ENCODE measurements at places on chromosomes 1 and 21.

DNA sequence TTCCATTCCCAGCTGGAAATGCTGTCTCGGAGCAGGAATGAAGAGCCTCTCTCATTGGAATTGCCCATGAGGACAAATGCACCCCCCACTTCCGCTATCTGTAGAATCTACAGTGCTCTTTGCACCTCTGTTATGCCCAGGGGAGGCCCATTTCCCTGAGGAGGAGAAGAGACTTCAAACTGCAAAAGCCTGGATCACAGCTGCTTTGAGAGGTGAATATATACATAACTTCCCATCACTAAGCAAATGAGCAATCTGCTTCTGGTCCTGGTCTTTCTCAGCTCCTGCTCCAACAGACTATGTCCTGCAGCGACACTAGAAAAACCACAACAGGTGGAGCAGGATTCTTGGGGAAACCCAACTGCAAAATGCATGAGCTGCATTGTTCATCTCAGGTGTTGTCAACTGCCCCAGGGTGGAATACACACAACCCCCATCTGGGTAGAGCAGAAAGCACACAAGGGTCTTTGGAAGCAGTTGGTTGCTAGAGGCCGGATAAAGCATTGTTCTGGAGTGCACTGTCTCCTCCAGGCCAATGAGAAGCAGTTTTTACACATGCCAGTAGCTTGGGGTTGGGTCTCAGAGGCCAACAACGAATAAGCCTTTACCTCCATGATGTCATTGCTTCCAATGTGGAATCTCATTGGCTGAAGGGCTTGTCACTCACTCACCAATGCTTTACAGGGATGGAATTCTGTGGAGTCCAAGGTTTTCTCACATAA lies 67.7 kb upstream of the RAB4A start:
- H3K27me3 ChIP-seq = no peaks in the 10 kb centered on the region
- H3K27ac ChIP-seq = peak overlapping the region; percentile 84
- peaks cover 31% of the 10 kb centered on the region for H3K4me1 ChIP-seq
- DNase-seq = no peak
- H3K36me3 ChIP-seq = no peaks in the 10 kb centered on the region

DNA sequence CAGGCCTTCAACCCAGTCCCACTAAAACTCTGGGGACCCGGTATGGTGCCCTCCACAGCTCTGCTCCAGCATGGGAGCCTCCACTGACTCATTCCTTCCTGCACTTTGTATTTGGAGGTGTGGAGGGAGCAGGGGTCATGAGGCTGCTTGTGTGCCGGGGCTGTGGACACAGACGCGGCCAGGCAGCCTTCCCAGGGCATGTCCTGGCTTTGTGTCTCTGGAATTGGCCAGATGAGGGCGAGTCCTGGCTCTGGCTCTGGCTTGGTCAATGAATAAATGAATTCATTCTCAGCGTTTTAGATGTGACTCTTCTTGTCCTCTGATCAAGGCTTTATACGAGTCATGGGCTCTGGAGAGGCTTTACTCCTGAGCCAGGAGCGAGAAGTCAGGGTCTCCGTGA lies 19.1 kb downstream of the AJAP1 start:
- no peak overlapping the region for H3K27ac ChIP-seq
- H3K4me1 ChIP-seq = no peaks in the 10 kb centered on the region
- no peak for DNase-seq
- no peaks in the 10 kb centered on the region for H3K27me3 ChIP-seq
- H3K36me3 ChIP-seq = no peaks in the 10 kb centered on the region

GRCh38 chr1:231395076-231395997 lies 26.8 kb downstream of the EGLN1 start:
- H3K36me3 ChIP-seq = no peaks in the 10 kb centered on the region
- H3K4me3 ChIP-seq = no peak overlapping the region
- peaks cover 50% of the 10 kb centered on the region for H3K4me1 ChIP-seq
- no peaks in the 10 kb centered on the region for H3K27me3 ChIP-seq
- H3K27ac ChIP-seq = peak overlapping the region; percentile 63

GRCh38 chr1:232891071-232891470 lies 59.3 kb upstream of the NTPCR start:
- H3K4me1 ChIP-seq = no peaks in the 10 kb centered on the region
- H3K27me3 ChIP-seq = no peaks in the 10 kb centered on the region
- H3K27ac ChIP-seq = no peak overlapping the region
- H3K4me3 ChIP-seq = no peak overlapping the region

DNA sequence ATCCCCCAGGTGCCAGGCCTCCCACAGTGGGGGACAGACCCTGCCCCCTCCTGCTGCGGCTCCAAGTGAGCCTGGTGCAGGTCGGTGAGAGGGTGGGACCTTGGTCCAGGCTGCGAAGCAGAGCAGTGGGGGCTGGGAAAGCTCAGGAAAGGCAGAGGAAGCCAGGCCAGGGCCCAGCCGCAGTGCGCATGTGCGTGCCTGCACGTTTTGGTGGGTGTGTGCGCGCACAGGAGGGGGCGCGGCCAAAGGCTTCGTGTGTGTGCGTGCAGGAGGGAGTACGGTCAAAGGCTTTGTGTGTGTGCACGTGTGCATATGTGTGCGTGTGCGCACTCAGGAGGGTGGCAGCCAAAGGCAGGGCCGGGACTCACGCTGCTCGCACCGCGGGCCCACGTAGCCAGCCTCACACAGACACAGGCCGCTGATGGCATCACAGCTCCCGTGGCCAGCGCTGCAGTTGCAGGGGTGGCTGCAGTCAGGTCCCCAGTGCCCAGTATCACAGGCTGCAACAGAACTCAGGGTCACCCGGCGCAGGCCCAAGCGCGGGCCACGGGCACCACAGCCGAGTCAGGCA lies 45.9 kb downstream of the ARHGEF16 start:
- no peaks in the 10 kb centered on the region for H3K27me3 ChIP-seq
- peaks cover 16% of the 10 kb centered on the region for H3K4me1 ChIP-seq
- H3K27ac ChIP-seq = no peak overlapping the region
- no peaks in the 10 kb centered on the region for H3K36me3 ChIP-seq

DNA sequence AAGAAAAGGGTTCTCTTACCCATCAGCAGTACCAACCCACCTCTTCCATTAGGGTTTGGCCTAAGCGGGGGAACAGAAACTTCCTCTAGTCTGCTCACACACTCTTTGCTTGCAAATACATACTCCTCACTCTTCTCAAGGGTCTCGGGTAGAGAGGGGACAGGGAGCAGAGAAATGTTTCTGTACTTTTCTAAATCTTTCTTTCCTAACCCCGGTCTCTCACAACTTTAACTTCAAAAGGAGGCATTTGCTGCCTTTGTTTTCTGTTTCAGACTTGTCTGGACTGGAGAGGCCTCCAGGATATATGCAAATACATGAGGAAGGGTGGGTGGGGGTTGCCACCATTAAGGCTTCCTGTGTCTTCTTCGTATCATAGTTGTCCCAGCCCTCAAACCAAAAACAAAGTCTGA lies 10.5 kb upstream of the LAX1 start:
- no peak for DNase-seq
- no peak overlapping the region for H3K4me3 ChIP-seq
- no peaks in the 10 kb centered on the region for H3K36me3 ChIP-seq
- H3K4me1 ChIP-seq = no peaks in the 10 kb centered on the region

DNA sequence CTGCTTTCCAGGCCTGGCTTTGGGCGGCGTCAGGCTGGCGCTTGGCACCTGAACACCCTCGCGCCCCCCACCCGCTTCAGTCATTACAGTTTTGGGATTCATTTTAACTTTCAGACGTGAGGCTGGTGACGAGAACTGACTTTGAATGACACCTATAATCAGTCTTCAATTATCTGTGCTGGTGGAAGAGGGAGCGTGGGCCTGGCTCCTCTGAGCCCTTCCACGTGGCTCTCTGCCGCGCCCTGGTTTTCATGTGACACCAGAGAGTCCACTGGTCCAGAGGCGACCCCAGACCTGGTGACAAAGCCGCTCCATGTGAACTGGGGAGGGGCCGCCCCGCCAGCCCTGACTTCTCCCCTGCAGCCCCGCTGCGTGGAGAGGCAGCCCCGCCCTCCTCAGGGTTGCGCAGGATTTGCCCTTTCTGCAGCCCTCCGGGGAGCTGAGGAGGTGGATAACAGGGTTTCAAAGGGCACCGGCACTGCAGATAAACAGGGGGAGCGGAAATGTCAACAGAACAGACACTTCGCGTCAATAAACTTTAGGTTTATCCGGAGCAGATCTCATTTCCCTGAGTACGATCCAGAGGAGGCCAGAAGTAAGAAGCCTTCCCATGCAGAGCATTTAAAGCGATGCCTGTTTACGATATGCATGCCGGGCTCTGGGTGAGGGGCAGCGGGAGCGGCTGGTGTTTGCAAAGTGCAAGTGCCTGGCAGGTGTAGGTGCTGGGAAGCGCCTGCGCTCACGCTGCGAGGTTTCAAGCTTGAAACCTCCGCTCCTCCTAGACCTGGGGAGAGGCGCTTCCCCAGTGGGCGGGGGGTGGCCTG lies 56.4 kb downstream of the AJAP1 start:
- H3K4me3 ChIP-seq = no peak overlapping the region
- H3K36me3 ChIP-seq = no peaks in the 10 kb centered on the region
- no peaks in the 10 kb centered on the region for H3K4me1 ChIP-seq
- H3K27me3 ChIP-seq = no peaks in the 10 kb centered on the region

Measured in vagina (tissue), 2 donors.